ENCODE measurements at places on chromosomes 7 and 10.

GRCh38 chr7:135713836-135714470, 14.0 kb downstream of the SLC13A4 start:
- no peak for DNase-seq

DNA sequence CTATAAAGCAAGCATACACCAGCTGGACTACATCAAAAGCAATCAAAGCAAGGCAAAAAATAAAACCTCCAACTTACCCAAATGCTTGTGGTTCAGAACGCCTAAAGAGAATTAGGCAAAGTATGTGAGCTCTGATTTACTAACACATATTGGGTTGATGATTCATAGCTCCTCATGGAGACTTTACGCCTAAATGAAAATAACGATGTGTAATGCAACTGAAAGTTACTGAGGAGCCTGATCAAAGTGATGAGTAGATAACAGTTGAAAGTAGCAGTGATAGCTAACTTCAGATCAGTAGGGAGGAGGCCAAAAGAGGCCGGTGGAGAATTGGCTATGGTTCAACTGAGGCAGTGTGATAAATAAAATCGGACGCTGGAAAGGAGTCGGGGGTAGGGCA, 85.0 kb downstream of the MPP7 start:
- no peak for DNase-seq

GRCh38 chr7:66869660-66870450, 51.2 kb upstream of the TMEM248 start:
- no peak for DNase-seq

DNA sequence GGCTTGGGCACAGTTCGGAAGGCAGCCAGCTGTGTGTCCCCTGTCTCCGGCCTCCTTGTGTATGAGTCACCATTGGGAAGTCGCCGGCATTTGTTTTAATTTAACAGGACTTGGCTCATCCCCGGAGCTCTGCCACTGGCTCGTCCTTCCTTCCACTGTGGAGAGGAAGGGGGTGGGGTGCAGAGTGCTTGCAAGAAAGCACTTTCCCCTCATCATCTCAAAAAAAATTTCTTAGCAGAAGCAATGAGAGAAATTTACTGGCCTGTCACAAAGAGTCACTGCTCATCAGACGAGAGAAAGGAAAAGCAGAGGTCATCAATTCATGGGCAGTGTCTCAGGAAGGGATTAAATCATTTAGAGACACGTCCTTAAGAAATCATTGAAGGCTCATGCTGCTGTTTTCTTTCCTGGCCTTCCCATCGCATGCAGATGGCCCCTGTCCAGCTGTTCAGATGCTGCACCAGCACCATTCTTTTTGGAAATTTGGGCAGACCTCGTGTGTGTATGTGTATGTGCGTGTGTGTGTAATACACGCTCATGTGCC, 93.3 kb downstream of the BMS1 start:
- DNase-seq = no peak

DNA sequence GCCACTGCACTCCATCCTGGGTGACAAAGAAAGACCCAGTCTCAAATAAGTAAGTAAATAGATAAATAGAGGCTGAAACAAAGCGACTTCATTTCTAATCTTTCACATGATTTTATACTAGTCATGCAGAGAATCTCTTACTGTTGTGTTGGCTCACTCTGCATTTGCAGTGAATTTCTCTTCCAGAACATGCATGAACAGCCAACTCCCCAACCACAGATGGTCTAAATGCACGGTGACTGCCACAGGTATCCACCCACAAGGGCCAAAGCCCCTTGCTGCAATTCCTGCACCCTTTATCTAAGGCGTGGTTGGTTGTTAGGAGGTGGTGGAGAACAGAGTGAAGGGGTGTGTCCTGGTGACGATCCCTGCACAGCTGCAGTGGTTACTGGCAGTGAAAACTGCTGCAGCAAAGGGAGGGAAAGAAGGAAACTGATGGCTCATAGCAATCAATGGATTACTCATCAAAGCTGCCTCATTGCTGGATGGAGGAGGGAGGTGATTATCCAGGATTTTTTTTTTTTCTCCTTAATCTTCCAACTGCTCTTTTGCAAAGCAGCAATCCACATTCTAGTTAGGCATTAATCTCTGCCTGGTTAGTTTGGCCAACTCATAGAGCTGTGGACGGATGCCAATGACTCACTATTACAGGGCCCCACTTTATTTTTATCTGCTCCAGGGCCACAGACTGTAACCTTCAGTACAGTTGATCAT, 50.6 kb downstream of the PRTFDC1 start:
- DNase-seq = no peak

DNA sequence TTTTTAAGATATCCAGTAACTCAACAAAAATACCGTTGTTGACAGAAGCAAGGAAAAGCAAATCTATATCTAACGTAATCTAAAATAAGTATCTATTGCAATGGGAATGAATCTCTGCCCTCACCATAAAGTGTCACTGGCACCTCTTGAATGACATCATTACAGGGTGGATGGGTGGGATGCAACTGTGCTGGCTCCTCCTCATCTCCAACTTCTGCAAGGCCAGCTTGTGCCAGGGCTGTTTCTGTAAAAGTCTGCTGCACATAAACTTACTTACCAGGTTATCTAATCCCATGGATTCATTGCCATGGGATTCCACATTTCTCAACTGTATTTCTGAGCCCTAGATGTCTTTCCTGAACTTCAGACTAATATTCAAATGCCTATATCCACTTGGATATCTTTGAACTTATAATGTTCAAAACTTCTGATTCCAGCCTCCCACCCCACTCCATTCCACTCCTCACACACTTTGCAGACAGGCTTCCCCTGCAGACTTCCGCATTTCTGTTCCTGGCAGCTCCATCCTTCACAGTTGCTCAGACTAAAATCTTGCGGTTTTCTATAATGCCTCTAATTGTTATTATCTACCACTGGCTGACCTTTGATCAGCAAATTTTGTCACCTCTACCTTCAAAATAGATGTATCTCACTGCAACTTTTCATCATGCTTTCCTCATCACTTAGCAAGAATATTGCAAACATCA, 10.7 kb downstream of the FGL2 start:
- no peak for DNase-seq

DNA sequence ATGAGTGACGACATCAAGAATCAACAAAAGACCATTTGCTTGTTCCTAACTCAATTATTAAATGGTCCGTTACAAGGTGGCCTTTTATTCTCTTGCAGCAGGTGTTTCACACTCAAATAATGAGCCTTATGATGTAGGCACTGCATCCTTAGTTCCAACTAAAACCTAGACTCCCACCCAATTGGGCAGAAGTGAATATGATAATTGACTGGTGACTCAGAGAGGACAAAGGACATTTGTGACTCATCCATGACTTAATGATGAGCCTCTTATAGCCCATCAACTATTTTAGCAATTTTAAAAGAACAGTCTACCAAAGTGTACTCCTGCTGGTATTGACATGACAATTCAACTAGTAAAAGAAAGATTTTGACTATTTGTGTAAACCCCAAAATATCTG, 1027.8 kb upstream of the PHF14 start:
- DNase-seq = no peak

DNA sequence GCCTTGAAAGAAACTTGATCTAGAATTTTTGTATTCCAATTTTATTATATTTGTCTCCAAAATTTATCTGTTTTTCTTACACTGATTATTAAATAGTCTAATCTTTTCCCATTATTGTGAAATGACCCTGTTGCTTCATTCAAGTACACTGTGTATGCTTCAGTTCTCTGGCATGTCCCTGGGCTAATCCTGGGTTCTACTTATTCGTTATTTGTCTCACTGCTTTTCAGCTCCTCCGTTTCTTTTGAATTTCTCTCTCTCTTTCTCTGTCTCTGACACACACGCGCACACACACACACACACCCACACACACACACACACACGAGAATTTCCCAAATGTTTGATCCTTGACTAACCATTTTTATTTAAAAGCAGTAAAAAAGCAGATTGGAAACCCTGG, 768.6 kb downstream of the NRG3 start:
- no peak for DNase-seq

Data from GM12892 (cell line).